ENCODE measurements at places on chromosomes 1 and 21.

GRCh38 chr1:94614168-94614815 lies 72.7 kb upstream of the F3 start:
- no peak for DNase-seq

- DNase-seq = no peak
Observed at GRCh38 chr1:237303929-237304328, 261.9 kb downstream of the RYR2 start.

DNA sequence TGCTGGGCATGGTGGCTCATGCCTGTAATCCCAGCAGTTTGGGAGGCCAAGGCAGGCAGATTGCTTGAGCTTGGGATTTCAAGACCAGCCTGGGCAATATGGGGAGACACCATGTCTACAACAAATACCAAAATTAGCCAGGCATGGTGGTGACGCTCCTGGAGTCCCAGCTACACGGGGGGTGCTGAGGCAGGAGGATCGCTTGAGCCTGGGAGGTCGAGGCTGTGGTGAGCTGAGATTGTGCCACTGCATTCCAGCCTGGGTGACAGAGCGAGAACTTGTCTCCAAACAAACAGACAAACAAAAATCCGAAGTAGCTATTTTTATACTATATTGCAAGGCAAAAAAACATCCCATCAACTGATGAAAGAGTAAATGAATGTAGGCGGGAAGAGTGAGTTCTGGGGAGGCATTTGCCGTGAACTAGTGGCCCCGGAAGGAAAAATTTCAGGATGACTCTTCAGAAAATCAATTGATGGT lies 40.6 kb downstream of the NCMAP start:
- DNase-seq = no peak

DNA sequence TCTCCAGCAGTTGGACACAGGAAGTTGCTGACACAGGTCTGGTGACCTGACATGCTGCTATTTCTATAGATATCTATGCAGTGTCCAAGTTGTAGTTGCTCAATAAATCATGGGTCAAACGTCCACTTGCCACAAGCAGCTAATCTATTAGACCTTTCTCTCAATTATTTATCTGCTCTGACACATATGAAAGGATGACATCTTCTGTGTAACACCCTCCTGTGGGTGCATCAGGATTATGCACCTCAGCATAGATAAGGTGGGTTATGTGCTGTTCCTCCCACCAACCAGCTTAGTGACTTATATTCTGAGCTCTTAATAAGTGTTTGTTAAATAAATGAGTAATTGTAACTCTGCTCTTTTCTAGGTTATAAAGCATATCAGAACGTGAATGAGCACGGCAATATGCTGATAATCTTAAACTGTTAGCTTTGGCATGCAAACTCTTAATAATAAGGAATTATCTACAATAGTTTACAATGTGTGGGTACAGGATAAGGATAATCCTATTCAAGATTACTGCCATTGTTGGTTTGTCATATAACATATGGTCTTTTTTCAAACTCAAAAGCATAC lies 90.7 kb upstream of the GCLM start:
- no peak for DNase-seq

DNA sequence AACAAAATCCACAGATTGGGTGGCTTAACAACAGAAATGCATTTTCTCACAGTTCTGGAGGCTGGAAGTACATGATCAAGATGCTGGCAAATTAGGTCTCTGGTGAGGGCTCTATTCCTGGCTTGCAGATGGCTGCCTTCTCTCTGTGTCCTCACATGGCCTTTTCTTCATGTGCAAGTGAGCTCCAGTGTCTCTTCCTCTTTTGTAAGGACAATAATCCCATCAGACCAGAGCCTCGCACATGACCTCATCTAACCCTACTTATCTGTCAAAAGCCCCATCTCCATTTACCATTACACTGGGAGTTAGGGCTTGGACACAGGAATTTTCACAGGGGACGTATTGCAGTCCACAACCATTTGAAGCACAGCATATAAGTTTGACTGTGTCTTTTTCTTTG lies 181.6 kb downstream of the NEGR1 start:
- DNase-seq = no peak

GRCh38 chr1:8339203-8339600 lies 21.3 kb downstream of the SLC45A1 start:
- no peak for DNase-seq

DNA sequence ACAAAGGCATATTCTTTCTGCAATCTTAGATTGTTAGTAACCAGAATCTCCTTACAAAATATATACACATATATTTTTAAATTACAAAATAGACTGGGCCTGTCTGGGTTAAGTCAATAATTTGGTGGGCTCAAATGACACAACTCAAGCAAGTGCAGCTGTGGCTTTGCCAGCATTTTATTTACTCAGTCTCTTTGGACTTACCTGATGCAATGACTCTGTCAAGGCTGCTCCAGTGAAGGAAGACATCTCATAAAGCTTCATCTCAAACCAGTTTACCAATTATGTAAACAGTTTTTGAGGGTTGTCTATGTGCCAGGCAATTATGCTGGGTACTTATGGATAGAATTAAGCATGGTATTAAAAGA lies 22.8 kb upstream of the ABCA4 start:
- no peak for DNase-seq

- DNase-seq = no peak
Observed at GRCh38 chr1:30672661-30673060, 50.7 kb downstream of the MATN1 start.

GRCh38 chr21:41236352-41236973 lies 68.5 kb downstream of the BACE2 start:
- DNase-seq = no peak

- DNase-seq = no peak
Observed at GRCh38 chr1:22197644-22198043, 54.7 kb upstream of the WNT4 start.

- DNase-seq = no peak
Observed at GRCh38 chr1:3892748-3893147, 7.3 kb downstream of the C1orf174 start.

DNA sequence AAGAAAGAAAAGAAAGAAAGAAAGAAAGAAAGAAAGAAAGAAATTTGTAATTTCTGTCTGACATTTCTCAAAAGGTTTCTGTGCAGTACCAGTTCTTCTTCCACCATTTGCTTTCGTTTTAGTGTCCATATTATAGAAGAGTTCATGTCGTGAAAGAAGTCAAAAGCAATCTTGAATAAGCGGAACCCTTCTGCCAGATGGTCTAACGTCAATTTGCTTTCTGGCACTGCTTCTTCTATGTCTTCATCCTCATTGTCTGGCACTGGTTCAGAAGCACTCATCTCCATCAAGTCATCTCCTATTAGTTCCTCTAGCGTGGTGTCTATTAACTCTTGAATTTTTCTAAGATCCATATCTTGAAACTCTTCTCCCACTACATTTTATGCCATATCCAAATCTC lies 170.0 kb upstream of the KCTD3 start:
- DNase-seq = no peak

- no peak for DNase-seq
Observed at GRCh38 chr1:70355920-70356319, 1.4 kb upstream of the ANKRD13C start.

DNA sequence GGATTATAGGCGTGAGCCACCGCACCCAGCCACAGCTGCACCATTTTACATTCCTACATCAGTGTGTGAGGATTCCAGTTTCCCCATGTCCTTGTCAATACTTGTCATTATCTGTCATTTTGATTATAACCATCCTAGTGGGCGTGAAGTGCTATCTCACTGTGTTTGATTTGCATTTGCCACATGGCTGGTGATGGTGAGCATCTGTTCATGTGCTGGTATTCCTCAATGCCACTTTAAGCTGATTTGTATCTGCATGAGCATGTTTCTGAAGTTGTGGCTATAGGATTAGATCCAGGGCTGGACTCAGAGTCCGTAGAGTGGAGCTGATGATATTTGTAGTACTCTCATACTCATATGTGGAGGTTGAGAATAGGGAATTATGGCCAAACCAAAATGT lies 36.6 kb downstream of the SRRM1 start:
- no peak for DNase-seq

DNA sequence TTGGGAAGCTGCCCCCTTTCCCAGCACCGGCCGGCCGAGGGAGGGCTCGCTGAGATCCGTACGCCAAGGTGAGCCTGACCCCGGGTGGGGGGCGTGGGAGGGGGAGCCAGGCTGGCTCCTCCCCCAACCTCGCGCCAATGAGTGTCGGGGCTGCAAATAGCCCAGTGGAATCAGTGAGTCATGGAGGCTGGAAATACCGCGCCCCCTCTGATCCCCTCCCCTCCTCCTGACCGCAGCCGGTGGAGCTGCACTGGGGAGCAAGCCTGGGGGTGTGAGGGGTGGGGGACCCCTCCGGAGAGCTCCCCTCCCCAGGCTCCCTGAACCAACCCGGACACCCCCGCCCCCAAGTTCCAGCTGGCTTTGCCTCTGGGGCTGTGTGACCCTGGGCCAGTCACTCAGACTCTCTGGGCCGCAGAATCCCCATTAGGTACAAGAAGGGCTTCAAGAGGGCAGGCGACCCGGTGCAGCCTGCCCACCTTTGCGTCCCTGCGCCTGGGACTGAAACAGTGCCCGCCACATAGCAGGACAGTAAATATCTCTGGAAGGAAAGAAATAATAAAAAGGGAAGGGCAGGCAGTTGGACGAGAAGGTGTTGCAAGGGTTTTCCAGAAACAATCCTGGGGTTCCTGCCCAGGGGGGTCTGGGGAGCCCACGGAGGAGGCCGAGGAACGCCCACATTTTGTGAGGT lies 4.5 kb downstream of the HSPB7 start:
- DNase-seq = peak; percentile 35

GRCh38 chr21:46393451-46393940 lies 65.2 kb upstream of the DIP2A start:
- DNase-seq = no peak

GRCh38 chr21:16794950-16795349 lies 717.9 kb upstream of the CXADR start:
- peak; percentile 6 for DNase-seq

DNA sequence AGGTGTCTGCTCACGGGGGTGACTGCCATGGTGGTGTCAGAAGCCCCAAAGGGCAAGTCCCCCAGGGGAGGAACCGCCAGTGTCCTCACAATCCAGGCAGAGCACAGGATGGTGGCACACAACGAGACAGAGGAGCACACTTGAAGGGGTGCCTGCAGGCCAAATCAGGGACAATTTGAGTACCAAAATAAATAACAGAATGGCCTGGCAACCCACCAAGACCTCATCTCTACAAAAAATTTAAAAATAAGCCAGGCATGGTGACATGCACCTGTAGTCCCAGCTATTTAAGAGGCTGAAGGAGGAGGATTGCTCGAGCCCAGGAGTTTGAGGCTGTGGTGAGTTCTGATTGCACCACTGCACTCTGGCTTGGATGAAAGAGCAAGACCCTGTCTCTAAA lies 38.2 kb downstream of the TIAM1 start:
- DNase-seq = no peak

Measured in COLO829 (cell line).